ENCODE measurements at places on chromosomes 6 and 20.
A peak's percentile ranks its signal among the peaks of the same experiment; 100 is the strongest.

GRCh38 chr20:38728191-38728781 is 4.0 kb downstream of the SLC32A1 start:
- no peak for DNase-seq

- DNase-seq, result no peak
Observed at GRCh38 chr6:33440649-33441309, 13.6 kb upstream of the ZBTB9 start.

DNA sequence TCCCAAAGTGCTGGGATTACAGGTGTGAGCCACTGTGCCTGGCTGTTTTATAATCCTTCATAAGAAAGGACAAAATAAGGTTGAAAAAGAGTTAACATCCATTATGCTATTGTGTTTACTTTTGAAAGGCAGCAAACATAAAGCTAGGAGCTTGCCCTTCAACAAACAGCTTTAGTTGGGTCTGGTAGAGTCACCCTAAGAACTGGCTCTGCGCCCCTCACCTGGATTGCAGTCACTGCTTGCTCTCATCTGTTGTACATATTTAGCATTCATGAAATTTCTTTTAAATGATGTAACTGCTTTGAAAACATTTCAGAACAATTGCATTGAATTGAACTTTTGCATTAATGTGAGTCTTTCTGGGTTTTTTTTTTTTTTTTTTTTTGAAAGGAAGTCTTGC is 38.9 kb downstream of the JARID2 start:
- DNase-seq, result no peak

GRCh38 chr20:57281900-57282299 is 15.5 kb upstream of the BMP7 start:
- no peak for DNase-seq

- no peak for DNase-seq
Observed at GRCh38 chr20:24972341-24972740, 20.2 kb downstream of the APMAP start.

- no peak for DNase-seq
Observed at GRCh38 chr6:163120223-163120622, 294.3 kb upstream of the QKI start.

DNA sequence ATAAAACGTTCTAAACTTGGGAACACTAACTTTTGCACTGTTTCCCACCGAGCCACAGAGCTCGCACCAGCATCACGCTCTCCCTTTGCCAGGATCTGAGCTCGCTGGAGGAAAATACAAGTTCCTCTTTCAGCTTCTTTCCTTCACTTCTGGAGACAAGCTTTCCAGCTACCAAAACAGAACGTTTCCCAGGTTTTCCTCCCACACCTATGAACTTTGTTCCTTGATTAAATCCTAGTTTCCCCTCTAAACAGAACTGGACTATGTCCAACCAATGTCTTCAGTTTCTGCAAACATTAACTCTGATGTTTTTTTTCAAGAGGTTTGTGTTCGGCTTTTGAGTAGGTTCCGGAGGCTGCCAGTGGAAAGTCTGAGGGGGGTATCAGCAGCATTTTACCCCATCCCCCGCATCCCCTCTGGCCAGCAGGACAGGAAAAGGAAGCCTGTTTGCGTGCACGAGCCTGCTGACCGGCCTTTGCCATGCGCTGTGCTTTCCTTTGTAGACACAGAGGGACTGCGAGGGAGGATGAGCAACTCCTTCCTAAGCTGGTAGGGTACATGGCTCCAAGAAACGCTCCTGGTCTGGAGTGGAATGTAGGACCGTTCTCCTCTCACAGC is 135.5 kb downstream of the LY86 start:
- no peak for DNase-seq

GRCh38 chr6:13452346-13453117 is 34.9 kb downstream of the GFOD1 start:
- no peak for DNase-seq

GRCh38 chr6:110340392-110340965 is 17.7 kb downstream of the METTL24 start:
- DNase-seq, result no peak

- no peak for DNase-seq
Observed at GRCh38 chr6:24929242-24929641, 6.5 kb downstream of the RIPOR2 start.

DNA sequence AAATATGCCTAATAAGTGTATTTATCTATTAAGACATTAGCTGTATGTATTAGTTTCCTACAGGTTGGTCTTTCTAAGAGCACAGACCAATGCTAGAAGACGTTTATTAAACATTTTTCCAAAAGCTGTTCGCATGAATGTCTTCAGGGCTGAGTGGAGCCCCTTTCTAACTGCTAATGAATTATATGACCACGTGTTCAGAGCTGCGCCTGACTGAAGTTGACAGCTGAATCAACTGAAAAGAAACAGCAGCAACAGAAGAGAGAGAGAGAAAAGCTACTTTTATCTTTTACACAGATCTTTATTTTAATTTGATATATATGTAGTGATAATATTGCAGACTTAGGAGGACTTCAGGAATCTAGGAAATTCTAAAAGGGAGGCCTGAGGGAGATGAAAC is 75.2 kb upstream of the ARID1B start:
- DNase-seq, result no peak

DNA sequence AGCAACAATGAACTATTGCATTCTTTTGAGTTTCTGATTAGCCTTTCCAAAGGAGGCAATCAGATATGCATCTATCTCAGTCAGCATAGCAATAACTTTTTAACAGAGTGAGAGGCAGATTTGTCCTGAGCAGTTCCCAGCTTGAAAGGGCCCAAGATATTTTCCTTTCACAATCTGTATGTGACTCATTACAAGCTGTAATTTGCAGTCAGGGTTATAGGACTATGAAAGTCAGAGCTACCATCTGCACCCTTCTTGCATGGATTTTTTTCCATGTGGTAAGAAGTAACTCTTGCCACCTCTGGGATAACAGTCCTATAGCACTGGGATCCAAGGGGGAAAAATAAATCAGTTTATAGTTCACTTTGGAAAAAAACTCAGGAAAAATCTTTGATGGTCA is 318.2 kb upstream of the RGS17 start:
- no peak for DNase-seq

- DNase-seq, result no peak
Observed at GRCh38 chr20:45358282-45359068, 4.5 kb upstream of the SYS1 start.

DNA sequence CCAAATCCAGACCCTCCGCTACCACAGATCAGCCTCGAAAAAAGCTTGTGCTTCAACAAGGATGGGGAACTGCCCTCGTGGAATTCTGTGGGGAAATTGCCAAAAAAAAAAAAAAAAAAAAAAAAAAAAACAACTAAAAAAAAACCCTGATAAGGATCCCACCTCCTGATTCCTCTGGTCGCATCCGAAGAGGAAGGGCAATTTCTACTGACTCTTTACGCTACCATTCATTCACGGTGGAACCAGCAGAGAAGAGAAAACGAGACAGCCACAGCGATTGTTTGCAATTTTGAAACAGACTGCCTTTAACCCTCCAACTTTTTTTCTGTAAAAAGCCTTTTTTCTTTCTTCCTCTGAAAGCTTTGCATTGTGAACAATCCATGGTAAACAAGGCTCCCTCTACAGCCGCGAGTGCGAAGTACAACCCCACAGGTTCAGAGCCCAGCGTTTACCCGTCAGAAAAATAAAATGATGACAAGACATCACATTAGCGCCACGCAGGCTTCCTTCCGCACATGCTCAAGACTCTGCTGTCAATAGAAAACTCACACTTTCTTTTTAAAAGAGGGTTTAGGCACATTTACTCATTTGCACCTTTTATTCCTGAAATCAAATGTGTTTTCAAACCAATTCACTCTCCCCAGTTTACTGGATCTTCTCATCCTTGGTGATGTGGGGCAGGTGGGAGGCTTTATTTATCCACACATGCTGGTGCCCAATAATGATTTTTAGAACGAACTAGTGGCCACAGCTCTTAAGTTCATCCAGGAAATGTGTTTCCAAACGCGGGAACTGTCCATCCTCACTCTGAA is 100.0 kb downstream of the NOL4L start:
- DNase-seq, result peak; percentile 79

DNA sequence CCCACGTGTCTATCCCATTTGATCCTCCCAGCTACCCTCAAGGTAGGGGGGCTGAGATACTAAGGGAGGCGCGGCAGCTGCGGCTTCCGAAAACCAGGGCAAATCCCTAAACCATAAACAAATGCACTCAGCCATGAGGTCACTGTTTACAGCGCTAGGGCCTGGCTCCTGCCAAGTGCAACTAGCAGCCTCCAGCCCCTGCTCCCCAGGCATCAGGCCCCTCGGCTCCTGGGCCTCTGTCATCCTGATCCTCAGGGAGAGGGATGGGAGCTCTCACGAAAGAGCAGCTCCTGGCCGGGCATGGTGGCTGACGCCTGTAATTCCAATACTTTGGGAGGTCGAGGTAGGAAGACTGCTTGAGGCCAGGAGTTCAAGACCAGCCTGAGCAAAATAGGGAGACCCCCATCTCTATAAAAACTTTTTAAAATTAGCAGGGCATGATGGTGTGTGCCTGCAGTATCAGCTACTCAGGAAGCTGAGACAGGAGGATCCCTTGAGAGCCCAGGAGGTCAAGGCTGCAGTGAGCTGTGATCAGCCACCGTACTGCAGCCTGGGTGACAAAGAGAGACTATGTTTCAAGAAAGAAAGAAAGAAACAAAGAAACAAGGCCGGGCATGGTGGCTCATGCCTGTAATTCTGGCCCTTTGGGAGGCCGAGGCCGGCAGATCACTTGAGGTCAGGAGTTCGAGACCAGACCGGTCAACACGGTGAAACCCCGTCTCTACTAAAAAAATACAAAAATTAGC is 42.5 kb upstream of the TLDC2 start:
- no peak for DNase-seq

DNA sequence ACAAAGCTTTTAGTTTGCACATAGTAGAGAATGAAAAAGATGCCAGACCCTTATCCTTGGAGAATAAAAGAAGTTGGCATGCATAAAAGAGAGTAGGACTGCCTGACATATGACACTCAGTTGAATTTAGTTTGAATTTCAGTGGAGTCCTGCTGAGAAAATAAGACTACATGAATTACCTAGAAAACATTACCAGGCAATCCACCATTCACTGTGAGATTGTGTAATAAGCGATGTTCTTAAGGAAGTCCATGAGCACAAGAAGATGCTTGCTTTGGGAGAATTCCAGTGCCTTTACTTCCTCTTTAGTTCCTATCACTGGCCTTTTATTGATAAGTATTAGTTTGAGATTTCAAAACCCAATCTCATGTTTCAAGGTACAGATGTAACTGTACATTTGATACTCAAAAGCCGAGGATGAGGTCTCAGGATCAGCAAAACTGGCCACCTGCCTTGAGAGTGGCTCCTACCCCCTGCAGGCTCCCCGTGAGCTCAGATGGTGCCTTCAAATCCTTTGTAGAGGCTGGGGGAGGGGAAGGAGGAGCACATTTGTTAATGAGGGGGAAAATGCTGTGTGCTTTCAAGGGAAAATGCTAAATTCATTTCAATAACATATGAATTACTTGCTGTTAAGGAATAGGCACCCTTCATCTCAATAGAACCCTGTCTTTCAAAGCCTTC is 11.2 kb upstream of the UNC93A start:
- DNase-seq, result no peak

GRCh38 chr6:142842418-142843261 is 102.3 kb downstream of the HIVEP2 start:
- no peak for DNase-seq

DNA sequence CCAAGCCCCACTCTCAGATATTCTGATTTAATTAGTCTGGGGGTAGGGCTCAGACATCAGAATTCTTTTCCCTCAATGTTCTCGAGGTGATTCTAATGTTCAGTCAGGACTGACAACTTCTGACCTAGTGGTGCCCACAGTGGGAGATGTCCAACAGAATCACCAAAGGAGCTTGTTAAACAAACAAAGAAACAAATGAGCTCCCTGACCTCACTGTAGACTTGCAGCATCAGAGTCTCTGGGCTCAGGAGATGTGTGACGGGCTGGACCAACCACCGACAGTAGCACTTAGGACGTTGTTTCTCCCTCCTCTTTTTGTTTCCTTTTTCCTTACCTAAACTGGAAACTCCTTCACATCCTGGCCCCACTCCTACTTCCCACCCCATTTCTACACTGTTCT is 49.3 kb downstream of the CLIC5 start:
- no peak for DNase-seq

DNA sequence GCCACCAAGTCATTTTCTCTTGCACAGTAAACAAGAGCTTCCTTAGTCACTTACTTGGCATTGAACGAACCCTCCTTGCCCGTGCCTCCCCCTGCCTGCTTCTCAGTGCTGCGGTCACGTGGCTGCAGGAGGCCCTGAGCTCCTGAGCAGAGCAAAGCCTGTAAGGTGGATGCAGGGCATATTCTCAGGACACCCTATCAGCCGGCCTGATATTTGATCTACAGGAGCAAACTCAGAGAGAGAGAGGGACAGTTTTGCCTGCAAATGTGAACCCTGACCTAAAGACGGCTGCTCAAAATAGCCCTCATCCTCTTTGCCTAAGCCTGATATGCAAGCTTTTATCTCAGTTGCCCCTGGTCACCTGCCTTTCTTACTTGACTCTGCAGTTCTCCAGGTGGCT is 93.0 kb upstream of the POPDC3 start:
- DNase-seq, result no peak

DNA sequence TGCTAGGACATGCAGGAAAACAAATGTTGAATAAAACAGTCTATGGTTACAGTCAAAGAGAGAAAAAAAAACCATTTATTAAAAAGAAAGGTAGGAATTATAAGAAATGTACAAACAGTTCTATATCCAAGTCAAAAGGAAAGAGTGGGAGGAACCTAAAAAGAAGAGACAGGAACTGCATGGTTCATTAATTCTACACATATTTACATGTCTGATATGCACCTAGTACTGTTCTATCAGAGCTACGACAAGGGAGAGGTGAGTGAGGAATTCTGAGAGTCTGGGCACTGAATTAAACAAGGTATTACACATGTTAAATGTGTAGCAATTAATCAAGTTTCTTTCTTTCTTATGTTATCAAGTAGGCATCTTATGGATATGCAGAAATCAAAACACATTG is 41.9 kb downstream of the SYCP2 start:
- no peak for DNase-seq

DNA sequence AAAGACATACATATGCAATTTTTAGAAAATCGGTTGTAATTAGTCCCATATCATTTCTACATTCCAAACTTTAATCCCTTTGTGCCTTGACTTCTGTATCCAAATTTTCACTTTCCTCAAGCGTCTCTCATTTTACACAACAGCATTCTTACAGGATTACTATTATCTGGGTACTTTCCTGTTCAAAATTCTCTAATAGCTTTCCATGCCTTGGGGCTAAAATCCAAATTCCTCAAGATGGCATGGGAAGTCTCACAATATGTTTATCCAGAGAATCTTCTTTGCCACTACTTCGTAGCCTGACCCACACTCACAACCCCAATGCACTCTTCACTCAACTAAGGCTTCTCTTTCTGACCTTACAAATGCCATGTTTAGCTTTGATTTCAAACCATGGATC is 125.0 kb downstream of the TBX18 start:
- no peak for DNase-seq

Data from activated effector memory CD4-positive, alpha-beta T cell treated with Interleukin-2 at 50 U/mL for 16 hours (primary cell).